ENCODE measurements at places on chromosomes 4 and X. TPM values are rescaled to one million over a fixed set of nuclear protein-coding genes. Genes with fewer than 3 reads are reported as not detected.
A peak's percentile ranks its signal among the peaks of the same experiment; 100 is the strongest.

DNA sequence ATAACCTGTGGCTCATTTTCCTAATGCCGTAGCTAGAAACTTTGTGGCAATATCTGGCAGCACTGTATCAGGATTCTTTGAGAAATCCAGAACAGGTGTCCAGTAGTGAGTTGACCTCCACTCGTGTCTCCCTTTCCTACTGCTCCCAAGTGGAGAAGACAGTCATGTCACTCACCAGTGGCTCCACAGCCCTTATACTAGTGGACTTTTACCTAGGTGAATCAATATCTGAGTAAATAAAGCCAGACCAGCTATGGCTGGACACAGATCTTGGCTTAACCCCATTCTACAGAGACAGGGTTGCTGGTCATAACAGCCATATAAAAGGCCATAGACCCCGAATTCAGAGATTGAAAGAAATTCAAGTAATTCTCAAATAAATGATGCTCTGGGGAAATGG lies 46.5 kb upstream of the SHROOM4 start:
- no peaks in the 10 kb centered on the region for H3K4me1 ChIP-seq
- H3K27ac ChIP-seq: no peak overlapping the region
- DNase-seq: no peak
- H3K27me3 ChIP-seq: peaks cover 3% of the 10 kb centered on the region
- H3K4me3 ChIP-seq: no peak overlapping the region

GRCh38 chr4:177853229-177853628 lies 411.0 kb upstream of the AGA start:
- DNase-seq: no peak
- no peaks in the 10 kb centered on the region for H3K27me3 ChIP-seq

DNA sequence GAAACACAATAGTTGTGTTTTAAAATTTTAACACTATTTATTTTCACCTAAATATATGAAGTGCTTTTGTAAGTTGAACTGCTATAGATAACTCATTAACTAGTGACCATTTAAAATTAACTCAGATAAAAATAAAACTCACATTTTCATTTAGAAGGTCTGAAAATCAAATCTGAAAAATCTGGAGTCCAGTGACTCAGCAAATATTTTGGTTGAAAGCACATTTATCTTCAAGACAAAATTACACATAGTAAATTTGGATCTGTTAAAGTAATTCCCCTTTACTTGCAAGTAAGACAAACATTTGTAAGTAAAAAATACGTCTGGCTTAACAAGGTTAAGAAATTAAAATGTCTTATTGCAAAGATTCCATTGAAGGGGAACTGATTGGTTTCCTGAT lies 589.1 kb downstream of the TRIML1 start:
- H3K36me3 ChIP-seq: no peaks in the 10 kb centered on the region
- no peak overlapping the region for H3K27ac ChIP-seq
- DNase-seq: no peak
- H3K4me3 ChIP-seq: no peak overlapping the region
- H3K4me1 ChIP-seq: no peaks in the 10 kb centered on the region
- no peaks in the 10 kb centered on the region for H3K27me3 ChIP-seq

- H3K4me3 ChIP-seq: peak overlapping the region; percentile 58
- DNase-seq: peak; percentile 76
- H3K36me3 ChIP-seq: peaks cover 68% of the 10 kb centered on the region
- H3K27me3 ChIP-seq: no peaks in the 10 kb centered on the region
- peak overlapping the region; percentile 99 for H3K27ac ChIP-seq
- H3K4me1 ChIP-seq: peaks cover 80% of the 10 kb centered on the region
These were observed 5.7 kb downstream of the CD99 start for GRCh38 chrX:2696698-2697215.

- H3K4me3 ChIP-seq: no peak overlapping the region
- no peaks in the 10 kb centered on the region for H3K36me3 ChIP-seq
- DNase-seq: no peak
- no peak overlapping the region for H3K27ac ChIP-seq
- no peaks in the 10 kb centered on the region for H3K4me1 ChIP-seq
These were observed 19.6 kb upstream of the TCEAL4 start for GRCh38 chrX:103565752-103566151.

DNA sequence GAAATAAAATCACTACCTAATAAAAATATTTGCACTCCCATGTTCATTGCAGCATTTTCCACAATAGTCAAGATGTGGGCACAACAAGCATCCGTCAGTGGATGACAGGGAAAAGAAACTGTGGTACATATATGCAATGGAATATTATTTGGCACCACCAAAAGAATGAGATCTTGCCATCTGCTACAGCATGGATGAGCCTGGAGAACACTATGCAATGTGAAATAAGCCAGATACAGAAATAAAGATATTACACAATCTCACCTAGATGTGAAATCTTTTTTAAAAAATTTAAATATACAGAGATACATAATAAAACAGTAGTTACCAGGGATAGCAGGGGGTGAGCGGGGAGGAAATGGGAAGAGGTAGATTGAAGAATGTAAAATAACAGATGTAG lies 44.8 kb downstream of the LDB2 start:
- H3K27ac ChIP-seq: no peak overlapping the region
- no peak overlapping the region for H3K4me3 ChIP-seq
- H3K4me1 ChIP-seq: no peaks in the 10 kb centered on the region
- H3K27me3 ChIP-seq: peaks cover 2% of the 10 kb centered on the region
- no peak for DNase-seq

GRCh38 chr4:41181037-41181436 lies 33.3 kb downstream of the APBB2 start:
- H3K36me3 ChIP-seq: no peaks in the 10 kb centered on the region

DNA sequence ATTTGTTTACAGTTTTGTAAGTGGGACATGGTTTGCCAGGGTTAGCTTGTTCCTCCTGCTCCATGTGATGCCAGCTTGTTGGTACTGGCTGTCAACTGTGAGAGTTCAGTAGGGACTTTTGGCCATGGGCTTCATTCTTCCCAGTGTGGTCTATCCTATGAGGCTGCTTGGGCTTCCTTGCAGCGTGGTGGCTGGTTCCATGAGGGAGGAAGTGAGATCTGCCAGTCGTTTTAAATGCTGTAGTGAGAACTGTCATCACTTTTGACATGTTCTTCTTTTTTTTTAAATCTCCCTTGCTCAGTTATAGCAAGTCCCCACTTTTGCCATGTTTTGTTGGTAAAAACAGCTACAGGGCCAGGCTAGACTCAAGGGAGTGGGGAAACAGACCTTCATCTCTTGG lies 15.9 kb downstream of the NSD2 start:
- H3K27me3 ChIP-seq: no peaks in the 10 kb centered on the region
- H3K4me3 ChIP-seq: no peak overlapping the region
- H3K27ac ChIP-seq: no peak overlapping the region
- DNase-seq: no peak

- no peaks in the 10 kb centered on the region for H3K27me3 ChIP-seq
- H3K36me3 ChIP-seq: no peaks in the 10 kb centered on the region
- no peaks in the 10 kb centered on the region for H3K4me1 ChIP-seq
- no peak overlapping the region for H3K27ac ChIP-seq
These were observed 105.5 kb downstream of the ARHGAP24 start for GRCh38 chr4:85580489-85580888.

DNA sequence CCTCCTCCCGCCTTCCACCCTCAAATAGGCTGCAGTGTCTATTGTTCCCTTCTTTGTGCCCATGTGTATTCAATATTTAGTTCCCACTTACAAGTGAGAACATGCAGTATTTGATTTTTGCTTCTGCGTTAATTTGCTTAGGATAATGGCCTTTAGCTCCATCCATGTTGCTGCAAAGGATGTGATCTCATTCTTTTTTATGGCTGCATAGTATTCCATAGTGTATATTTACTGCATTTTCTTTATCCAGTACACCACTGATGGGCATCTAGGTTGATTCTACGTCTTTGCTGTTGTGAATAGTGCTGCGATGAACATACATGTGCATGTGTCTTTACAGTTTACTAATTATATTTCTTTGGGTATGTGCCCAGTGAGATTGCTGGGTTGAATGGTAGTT lies 51.6 kb upstream of the TMPRSS11B start:
- peaks cover 4% of the 10 kb centered on the region for H3K27me3 ChIP-seq
- H3K4me3 ChIP-seq: no peak overlapping the region
- H3K36me3 ChIP-seq: no peaks in the 10 kb centered on the region
- DNase-seq: no peak
- peaks cover 4% of the 10 kb centered on the region for H3K4me1 ChIP-seq
- H3K27ac ChIP-seq: no peak overlapping the region

GRCh38 chrX:104469771-104470170 lies 96.2 kb upstream of the IL1RAPL2 start:
- no peaks in the 10 kb centered on the region for H3K36me3 ChIP-seq
- DNase-seq: no peak
- peaks cover under 1% of the 10 kb centered on the region for H3K27me3 ChIP-seq
- no peak overlapping the region for H3K27ac ChIP-seq

DNA sequence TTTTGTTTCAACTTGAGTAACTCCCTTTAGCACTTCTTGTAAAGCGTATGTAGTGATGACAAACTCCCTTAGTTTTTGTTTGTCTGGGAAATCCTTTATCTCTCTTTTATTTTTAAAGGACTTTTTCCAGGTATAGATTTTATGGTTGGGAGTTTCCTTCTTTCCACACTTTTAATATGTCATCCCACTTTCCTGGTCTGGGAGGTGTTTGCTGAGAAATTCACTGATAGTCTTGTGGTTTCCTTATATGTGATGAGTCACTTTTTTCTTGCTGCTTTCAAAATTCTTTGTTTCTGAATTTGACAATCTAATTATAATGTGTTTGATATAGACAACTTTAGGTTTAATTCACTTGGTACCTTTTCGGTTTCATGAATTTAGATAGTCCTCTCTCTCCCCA lies 353.9 kb downstream of the GPAT3 start:
- H3K27me3 ChIP-seq: peaks cover 9% of the 10 kb centered on the region
- no peaks in the 10 kb centered on the region for H3K36me3 ChIP-seq
- no peak for DNase-seq
- H3K4me3 ChIP-seq: no peak overlapping the region

DNA sequence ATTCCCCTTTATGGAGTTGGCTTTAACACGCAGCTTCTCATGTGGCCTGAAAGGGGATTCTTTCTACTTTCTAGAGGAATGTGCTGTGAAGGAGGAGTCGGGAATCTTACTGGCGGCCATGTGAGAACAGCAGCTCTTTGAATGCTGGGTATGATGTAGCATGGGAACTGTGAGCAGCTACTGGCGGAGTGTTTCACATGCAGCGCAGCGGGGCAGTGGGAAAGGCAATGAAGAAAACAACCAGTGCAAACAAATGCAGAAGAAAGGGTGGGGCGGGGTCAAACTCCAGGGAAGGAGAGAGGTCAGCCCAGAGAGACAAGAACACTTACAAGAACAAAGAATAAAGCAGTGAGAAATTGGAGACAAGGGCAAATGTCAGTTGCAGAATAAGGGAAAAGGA lies 363.8 kb upstream of the FTHL17 start:
- no peaks in the 10 kb centered on the region for H3K27me3 ChIP-seq
- H3K4me1 ChIP-seq: no peaks in the 10 kb centered on the region
- no peak overlapping the region for H3K27ac ChIP-seq
- H3K4me3 ChIP-seq: no peak overlapping the region

GRCh38 chr4:15378062-15378461 lies 49.8 kb upstream of the C1QTNF7 start:
- H3K4me3 ChIP-seq: no peak overlapping the region
- H3K36me3 ChIP-seq: no peaks in the 10 kb centered on the region
- DNase-seq: no peak
- peaks cover 26% of the 10 kb centered on the region for H3K4me1 ChIP-seq

DNA sequence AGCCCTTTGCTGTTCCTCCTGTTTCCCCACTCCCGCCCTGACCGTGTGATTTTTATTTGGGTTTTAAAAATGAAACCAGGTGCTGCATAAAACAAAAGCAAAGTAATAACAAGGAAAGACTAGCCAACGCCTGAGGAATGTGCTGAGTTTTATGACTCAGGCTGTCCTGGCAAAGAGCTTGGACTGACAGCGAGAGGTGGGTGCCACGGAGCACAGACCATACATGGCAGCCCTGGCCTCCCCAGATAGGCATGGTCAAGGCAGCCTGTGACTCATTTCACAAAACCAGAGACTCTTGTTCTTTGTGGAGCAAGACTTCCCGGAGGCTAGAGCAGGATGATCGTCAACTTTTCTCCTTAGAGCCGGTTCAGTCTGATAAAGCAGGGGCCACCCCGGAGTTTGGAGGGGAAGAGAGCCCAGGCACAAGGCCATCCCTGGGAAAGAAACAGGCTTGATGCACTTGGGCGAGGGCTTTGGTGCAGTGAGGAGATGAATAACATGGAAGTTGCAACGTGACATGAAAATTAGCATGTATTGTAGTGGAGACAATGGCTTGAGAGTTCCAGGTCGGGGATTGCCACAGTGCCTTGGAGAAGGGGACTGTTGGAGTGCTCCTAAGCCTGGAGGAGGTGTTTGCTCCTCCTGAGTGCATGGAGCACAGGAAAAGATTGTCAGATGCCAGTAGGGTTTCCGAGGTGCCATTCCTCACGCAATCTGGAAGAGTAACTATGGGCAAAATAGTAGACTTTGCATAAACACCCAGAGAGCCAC lies 54.8 kb downstream of the C4orf51 start:
- no peak overlapping the region for H3K4me3 ChIP-seq
- H3K4me1 ChIP-seq: peaks cover 7% of the 10 kb centered on the region
- no peak for DNase-seq
- H3K36me3 ChIP-seq: no peaks in the 10 kb centered on the region
- peaks cover 6% of the 10 kb centered on the region for H3K27me3 ChIP-seq

The SPIN2B gene
- 6.8 TPM for total RNA-seq

The PIR gene
- 6.2 TPM for total RNA-seq

The TMPRSS11E gene
- total RNA-seq: not detected

The DNAAF6 gene
- total RNA-seq: not detected

The NKX1-1 gene
- not detected for total RNA-seq

The PRRG1 gene
- not detected for total RNA-seq

The COL4A5 gene
- not detected for total RNA-seq

The STEEP1 gene
- 20.7 TPM for total RNA-seq

The GPR34 gene
- total RNA-seq: not detected
